ENCODE measurements at places on chromosomes 7 and 10.

GRCh38 chr7:139728203-139728602, 49.6 kb downstream of the HIPK2 start:
- DNase-seq: no peak

- DNase-seq: no peak
These were observed 19.0 kb upstream of the ABI1 start for GRCh38 chr10:26879744-26880143.

GRCh38 chr10:61463035-61463909, 10.1 kb upstream of the TMEM26 start:
- DNase-seq: peak; percentile 74

DNA sequence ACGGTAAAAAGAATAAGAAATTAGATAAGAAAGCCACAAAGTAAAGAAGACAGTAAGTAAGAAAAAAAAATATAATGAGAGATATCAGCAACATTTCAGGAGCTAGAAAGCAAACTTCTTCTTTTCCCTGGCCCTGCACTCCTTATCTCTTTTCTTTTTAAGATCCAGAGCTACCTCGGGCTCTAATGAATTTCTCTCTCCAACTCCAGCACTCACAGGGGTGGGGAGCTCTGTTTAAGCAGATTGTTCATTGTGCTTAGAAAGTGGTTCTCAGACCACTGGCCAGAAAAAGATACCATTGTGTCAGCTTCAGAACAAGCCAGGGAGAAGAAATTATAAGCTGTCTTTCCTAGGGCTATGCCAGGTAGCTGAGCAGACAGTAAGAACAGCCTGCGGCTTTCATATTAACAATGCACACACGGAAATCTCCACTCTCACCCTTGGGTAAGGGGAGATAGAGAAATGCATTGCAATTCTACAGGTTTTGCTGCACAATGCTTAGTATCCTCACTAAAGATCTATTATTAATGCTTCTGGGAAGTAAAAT, 19.3 kb downstream of the OR2F1 start:
- no peak for DNase-seq

GRCh38 chr10:89431977-89432376, 17.6 kb downstream of the IFIT5 start:
- DNase-seq: peak; percentile 11

DNA sequence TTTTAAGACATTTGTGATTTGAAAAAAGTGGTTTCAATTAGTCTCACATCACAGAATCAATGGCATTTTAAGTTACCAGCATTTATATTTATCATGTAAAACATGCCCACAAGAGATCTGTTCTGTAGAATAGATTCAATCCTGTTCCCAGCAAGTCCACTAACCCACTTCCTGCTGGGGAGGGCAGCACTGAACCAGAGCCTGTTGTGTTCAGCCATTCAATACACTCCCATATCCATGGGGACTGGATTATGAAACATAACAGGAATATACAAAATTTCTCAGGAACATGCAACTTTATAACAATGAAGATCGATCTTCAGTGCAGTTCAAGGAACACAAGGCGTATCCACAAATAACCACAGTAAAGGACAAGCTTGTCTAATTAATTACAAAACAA, 24.4 kb upstream of the ANK3 start:
- no peak for DNase-seq

- DNase-seq: no peak
These were observed 116.4 kb upstream of the NFE2L3 start for GRCh38 chr7:26035552-26035951.

DNA sequence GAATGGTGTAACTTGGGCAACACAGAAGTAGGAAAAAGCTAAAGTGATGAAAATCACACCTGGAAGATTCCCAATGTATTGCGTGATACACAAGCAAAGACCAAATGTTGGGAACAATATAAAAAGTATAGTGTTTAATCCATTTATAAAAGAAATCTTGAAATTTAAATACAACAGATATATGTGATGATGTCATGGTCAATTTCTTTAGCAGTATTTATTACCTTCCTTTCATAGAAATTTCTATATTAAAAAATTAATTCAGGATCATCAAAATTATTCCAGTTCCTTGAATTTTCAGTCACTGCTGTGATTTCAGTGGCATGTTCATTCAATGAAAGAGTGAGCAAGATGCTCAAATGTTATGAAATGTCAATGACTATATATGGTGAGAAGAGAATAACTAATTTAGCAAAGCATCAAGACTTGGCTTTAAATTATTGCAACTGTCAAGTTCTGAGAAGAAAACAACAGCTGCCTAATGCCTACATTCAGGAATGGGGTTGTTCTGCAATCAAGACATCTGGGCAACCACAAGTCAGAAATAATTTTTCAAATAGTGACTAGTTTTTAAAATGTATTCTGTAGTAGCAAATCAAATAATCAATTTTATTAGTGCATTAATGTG, 308.8 kb downstream of the SEMA3D start:
- DNase-seq: no peak

GRCh38 chr7:1814089-1814811, 144.2 kb downstream of the ELFN1 start:
- no peak for DNase-seq
